Astrocyte of the spinal cord (primary cell): ENCODE measurements at places on chromosomes 1 and 21.

GRCh38 chr21:14877581-14878228 lies 187.1 kb downstream of the NRIP1 start:
- DNase-seq = peak; percentile 57

GRCh38 chr1:157739229-157739901 lies 37.6 kb downstream of the FCRL2 start:
- DNase-seq = no peak

- DNase-seq = peak; percentile 7
These were observed at the start of gene MX1 for GRCh38 chr21:41425954-41426675. Gene MX1 (plus strand): TSS chr21:41426239. CDS start chr21:41432071, 5,832 bp downstream.

DNA sequence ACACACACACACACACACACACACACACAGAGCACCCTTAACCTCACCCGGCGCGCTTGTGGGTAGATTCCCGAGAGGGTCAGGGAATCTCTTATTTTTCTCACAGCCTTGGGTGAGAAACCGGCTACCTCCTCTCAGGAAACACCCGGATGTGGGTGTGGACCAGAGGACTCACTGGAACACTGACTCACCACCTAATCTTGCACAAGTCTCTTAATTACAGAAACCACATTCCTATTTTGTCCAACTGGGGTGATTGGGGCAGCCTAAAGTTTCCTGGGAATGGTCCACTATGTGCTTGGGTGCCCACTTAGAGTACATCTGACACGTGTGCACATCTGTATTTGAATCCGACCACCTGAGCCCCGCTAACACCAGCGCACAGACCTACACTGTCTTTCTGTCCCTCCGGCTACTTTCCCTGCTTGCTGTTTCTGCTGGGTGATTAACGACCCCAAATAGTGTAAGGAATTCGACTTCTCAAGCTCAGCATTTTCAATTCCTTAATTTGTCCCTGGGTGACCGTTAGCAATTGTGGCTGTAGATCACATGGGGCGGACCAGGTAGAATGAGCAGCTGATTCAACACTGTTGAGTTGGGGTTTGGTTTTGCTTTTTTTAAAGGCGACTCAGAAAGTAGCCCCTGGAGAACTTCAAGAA lies 14.0 kb upstream of the TBX15 start:
- DNase-seq = peak; percentile 64

DNA sequence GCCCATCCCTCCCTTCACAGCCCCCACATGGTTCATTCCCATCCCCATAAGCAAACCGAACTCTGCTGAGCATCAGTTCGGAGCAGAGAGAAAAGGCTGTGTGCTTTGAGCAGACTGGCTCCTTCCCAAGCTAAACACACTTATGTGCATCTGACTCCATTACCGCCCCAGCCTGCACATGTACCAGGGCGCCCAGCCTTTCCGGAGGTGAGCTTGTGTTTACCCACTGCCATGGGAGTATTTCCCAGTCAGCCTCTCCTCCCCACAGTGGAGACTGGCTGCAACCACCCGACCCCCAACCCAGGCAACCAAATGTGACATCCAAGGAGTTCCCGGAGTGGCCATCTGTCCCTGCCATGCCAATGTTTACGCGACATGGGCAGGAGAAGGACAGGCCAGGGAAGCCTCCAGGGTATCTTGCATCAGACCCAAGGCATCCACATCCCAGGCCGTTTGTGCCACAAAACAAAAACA lies 9.4 kb downstream of the TIAM1 start:
- DNase-seq = peak; percentile 67

GRCh38 chr1:212446333-212446732 lies 13.6 kb downstream of the NENF start:
- no peak for DNase-seq

DNA sequence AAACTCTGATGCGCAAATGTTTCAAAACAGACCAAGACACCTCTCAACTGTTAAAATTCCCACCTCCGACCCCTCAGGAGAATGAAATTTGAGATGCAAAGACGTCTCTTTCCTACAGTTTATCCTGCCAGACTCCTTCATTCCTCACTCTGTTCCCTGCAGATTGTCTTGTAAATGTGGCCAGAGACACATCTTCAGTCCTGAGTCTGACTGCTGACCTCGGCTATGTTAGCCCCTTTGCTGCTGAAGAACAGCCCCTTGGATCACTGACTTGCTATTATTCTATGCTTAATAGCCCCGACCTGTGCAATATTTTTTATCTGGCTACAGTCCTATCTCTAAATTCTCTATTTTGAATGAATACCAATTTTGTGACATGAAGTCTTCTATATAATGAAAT lies 16.6 kb upstream of the ESRRG start:
- no peak for DNase-seq

GRCh38 chr1:149937759-149938158 lies 1.1 kb upstream of the MTMR11 start:
- DNase-seq = no peak

GRCh38 chr1:87089070-87089736 lies 174.8 kb downstream of the HS2ST1 start:
- DNase-seq = no peak
